ENCODE measurements at places on chromosomes 5 and 9. TPM values are rescaled to one million over a fixed set of nuclear protein-coding genes. Genes with fewer than 3 reads are reported as not detected.

The RAD23B gene
- 148 TPM for total RNA-seq

The PCDHAC1 gene
- total RNA-seq, result 0.29 TPM

The BTNL3 gene
- total RNA-seq, result not detected

The POLR3G gene
- total RNA-seq, result 1.8 TPM

The ZBTB34 gene
- total RNA-seq, result 7.6 TPM

The FBXL7 gene
- 14.4 TPM for total RNA-seq

The NSUN2 gene
- total RNA-seq, result 39.4 TPM

DNA sequence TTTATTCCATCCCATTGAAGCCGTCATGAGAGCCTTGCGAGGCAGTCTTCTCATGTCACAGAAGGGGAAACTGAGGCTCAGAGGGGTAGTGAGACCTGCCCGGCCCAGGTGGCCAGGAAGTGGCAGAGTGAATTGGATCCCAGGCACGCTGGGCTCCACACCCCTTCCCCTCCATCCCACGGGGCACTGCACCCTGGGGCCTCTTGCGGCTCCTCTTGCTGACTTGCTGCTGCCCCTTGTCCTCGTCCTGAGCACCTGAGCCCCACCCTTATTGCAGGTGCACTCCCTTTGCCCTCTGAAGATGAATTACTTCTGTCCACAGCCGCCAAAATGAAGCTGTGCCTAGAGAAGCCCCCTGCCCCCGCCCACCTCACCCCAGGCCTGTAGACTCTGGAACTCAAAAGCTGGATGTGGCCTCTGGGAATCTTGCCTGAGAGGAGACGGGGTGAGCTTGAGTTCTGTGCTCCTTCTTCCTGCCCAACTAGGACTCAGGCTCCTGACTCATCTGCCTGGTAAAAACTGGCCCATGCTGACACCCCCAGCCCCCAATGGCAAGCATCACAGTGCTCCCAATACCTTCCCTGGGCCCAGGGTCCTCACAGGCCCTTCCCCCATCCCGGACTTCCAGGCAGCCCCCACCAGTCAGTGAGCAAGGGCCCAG lies 6.4 kb downstream of the NEURL1B start:
- no peaks in the 10 kb centered on the region for H3K27me3 ChIP-seq
- no peak overlapping the region for H3K4me3 ChIP-seq
- no peaks in the 10 kb centered on the region for H3K36me3 ChIP-seq

DNA sequence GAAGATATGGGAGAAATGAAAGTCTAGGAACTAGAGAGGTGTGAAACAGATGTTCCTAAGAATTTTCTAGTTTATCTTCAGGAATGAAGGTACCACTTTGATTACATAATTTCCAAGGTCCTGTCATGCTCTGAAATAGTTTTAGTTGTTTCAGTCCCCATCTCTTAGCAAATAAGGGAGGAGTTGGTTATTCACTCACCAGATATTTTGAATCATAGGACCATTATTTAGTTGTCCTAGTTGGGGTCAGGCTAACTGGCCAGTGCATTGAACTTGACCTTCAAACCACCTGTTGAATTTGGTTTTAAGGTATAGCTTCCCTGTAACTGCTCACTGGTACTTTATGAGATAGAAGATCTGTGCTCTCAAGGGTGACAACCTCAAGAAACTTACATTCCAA lies 53.9 kb upstream of the TNFAIP8 start:
- H3K27me3 ChIP-seq, result no peaks in the 10 kb centered on the region
- peaks cover 53% of the 10 kb centered on the region for H3K4me1 ChIP-seq
- no peaks in the 10 kb centered on the region for H3K36me3 ChIP-seq
- DNase-seq, result peak; percentile 76
- peak overlapping the region; percentile 99 for H3K27ac ChIP-seq

DNA sequence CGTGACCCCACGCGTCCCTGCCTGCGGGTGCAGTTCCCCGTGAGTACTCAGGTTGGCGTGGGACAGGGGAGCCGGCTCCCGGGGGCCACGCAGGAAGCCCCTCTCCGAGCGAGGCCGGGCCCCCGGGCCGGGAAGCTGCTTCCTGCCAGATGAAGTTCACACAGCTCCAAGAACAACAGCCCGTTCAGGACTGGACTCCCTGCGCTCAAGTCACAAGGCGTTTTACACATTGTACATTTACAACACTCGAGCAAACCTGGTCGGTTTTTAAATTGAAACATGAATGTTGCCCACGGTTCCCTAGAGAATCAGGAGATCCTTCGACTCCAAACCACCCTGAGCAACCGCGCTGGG lies 22.4 kb downstream of the SLC9A3 start:
- peaks cover 37% of the 10 kb centered on the region for H3K27me3 ChIP-seq
- no peaks in the 10 kb centered on the region for H3K36me3 ChIP-seq

DNA sequence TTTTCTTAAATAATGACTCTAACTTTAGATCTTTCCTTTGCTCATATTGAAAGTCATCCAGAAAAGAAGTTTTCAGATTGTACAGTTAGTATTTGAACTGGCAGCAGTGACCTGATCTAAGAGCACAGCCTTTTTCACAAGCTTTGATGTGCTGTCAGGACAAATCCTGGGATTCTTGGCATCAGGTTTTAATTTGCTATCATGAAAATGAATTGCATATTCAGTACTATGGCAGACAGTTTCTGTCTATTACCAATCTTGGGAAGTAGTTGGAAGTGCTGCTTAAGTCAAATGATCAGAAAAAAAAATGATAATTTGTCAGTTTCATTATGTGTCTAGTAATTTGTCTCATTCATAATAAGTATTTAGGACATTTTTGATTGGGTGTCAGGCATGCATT lies 925.6 kb upstream of the ARRDC3 start:
- H3K27ac ChIP-seq, result no peak overlapping the region
- no peaks in the 10 kb centered on the region for H3K36me3 ChIP-seq
- H3K4me3 ChIP-seq, result no peak overlapping the region

DNA sequence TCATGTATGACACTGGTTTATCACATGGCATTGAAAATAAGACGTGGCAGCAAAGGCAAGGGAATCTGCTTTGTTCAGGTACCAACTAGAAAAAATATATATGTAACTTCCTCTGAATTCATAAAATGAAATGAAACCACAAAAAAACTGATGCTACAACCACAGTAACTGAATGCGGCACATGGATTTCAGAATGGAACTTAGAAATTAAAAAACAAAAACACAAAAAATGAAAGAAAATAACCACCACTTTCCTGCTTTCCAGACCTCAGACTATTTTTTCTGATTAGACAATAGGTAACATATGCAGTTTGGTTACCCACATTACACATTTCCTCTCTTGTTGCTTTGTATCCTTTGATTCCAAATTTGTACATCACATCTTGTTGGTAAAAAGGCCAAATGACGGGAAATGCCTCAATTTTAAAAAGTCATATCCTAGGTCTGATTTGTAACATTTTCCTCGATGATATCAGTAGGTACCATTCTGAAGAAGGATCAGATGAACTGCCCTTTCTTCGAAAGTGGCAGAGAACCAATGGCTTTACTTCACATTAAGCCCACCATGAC lies 18.1 kb upstream of the PDCL start:
- no peak for DNase-seq
- peaks cover 43% of the 10 kb centered on the region for H3K36me3 ChIP-seq
- H3K27me3 ChIP-seq, result no peaks in the 10 kb centered on the region
- H3K4me1 ChIP-seq, result no peaks in the 10 kb centered on the region

GRCh38 chr5:171397190-171397589 lies 9.5 kb downstream of the NPM1 start:
- DNase-seq, result no peak
- no peaks in the 10 kb centered on the region for H3K27me3 ChIP-seq
- H3K4me3 ChIP-seq, result no peak overlapping the region
- H3K27ac ChIP-seq, result no peak overlapping the region

DNA sequence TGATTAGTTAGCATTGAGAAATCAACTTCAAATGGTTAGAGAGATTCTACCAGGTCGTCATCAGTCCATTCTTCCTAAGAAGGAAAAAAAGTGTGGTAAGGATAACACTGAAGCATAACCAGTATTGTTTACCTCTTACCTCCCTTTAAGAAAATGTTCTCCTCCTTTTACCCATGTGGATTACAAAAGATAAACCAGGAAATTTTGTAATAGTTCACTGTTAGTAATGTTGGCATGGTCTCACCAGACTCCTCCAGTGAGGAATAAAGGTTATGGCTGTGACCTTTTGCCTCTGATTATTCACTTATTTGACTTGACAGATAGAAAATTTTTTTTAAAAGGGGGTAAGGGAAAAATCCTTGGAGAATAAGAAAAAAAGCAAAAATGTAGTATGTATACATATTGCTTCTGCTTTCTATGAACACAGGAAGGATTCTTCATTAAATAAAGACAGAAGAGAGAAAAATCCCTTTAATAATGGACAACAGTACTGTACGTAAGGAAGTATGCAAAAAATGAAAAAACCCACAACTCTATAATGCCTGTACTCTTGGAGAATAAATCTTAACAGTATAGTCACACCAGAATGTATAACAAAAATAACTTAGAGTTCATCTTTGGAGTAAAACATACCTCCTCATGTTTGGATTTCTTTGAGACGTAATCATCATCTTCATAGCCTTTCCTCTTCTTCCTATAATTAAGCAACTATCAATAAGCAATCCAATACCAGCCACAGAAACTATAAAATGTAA lies 18.1 kb downstream of the CCNH start:
- peaks cover 57% of the 10 kb centered on the region for H3K4me1 ChIP-seq
- peaks cover 78% of the 10 kb centered on the region for H3K36me3 ChIP-seq
- H3K4me3 ChIP-seq, result no peak overlapping the region
- no peaks in the 10 kb centered on the region for H3K27me3 ChIP-seq
- peak overlapping the region; percentile 97 for H3K27ac ChIP-seq

DNA sequence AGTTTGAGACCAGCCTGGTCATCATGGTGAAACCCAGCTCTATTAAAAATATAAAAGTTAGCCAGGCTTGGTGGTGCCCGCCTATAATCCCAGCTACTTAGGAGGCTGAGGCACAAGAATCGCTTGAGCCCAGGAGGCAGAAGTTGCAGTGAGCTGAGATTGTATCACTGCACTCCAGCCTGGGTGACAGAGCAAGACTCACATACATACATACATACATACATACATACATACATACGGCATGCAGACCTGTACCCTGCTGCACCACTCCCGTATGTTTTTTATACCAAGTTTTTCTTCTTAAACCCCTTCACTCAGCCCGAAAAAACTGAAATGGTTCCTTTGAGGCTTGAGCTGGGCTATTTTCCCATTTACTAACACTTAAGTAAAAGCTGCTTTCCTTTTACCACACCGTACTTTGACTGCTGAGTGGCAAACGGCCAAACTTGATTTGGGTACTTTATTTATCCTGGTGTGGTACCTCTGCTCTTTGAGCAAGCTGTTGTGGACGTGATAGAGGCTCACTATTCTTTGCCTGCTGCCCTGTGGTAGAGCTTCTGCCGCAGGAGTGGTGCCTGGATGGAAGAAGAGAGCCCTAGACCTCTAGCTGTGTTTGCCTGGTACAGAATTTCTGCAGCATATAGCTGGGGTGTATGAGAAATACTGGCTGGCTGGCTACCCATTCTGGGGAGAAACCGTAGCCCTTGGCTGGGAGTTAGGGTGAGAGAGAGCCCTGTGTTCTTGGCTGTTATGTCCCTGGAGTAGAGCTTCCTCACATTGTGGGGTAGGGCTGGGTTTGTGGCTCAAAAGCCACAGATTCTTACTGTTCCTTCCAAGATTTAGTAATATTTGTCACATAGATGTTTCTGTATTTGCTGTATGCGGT lies 19.4 kb downstream of the IPO11 start:
- H3K4me1 ChIP-seq, result peaks cover 5% of the 10 kb centered on the region
- H3K4me3 ChIP-seq, result peak overlapping the region; percentile 48
- H3K36me3 ChIP-seq, result no peaks in the 10 kb centered on the region
- H3K27me3 ChIP-seq, result no peaks in the 10 kb centered on the region
- no peak overlapping the region for H3K27ac ChIP-seq

GRCh38 chr5:36576721-36577120 lies 29.7 kb upstream of the SLC1A3 start:
- peaks cover 27% of the 10 kb centered on the region for H3K4me1 ChIP-seq
- DNase-seq, result no peak
- H3K4me3 ChIP-seq, result no peak overlapping the region
- H3K27me3 ChIP-seq, result no peaks in the 10 kb centered on the region
- no peaks in the 10 kb centered on the region for H3K36me3 ChIP-seq
- no peak overlapping the region for H3K27ac ChIP-seq

DNA sequence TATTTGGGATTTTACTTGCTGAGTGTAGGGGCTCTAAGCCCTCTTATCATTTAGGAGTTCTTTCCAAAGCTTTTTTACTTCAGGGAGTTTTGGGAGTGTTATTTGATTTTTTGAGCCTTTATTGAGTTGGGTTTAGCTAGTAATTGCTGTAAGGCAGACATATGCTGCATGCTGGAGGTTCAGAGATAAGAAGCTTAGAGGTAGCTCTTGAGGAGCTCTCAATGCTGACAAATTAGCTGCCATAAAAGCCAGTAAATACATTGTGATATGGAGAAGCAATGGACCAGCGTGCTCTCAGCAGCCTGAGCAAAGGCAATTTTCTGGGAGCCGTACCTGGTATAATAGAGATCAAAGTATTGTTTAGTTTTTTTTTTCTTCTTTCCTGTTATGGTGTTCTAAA lies 11.6 kb downstream of the ARHGEF28 start:
- no peak overlapping the region for H3K4me3 ChIP-seq
- H3K4me1 ChIP-seq, result peaks cover 18% of the 10 kb centered on the region
- no peak overlapping the region for H3K27ac ChIP-seq
- no peak for DNase-seq
- H3K27me3 ChIP-seq, result no peaks in the 10 kb centered on the region

GRCh38 chr5:95801532-95801931 lies 21.0 kb downstream of the GLRX start:
- H3K4me3 ChIP-seq, result no peak overlapping the region
- H3K27ac ChIP-seq, result no peak overlapping the region
- peaks cover 8% of the 10 kb centered on the region for H3K36me3 ChIP-seq
- peaks cover 4% of the 10 kb centered on the region for H3K4me1 ChIP-seq
- no peaks in the 10 kb centered on the region for H3K27me3 ChIP-seq

GRCh38 chr5:173317852-173318251 lies 10.4 kb downstream of the STC2 start:
- H3K4me3 ChIP-seq, result no peak overlapping the region
- H3K4me1 ChIP-seq, result peaks cover 32% of the 10 kb centered on the region
- peaks cover 68% of the 10 kb centered on the region for H3K36me3 ChIP-seq
- no peak for DNase-seq
- H3K27me3 ChIP-seq, result no peaks in the 10 kb centered on the region

GRCh38 chr9:86516564-86516963 lies 162.4 kb upstream of the TUT7 start:
- H3K27ac ChIP-seq, result no peak overlapping the region
- H3K27me3 ChIP-seq, result peaks cover 4% of the 10 kb centered on the region
- no peak overlapping the region for H3K4me3 ChIP-seq
- DNase-seq, result no peak
- H3K36me3 ChIP-seq, result no peaks in the 10 kb centered on the region
